Astrocyte of the hippocampus (primary cell): ENCODE measurements at places on chromosomes 11 and 22.

GRCh38 chr11:47152953-47153950 is 23.4 kb downstream of the ARFGAP2 start:
- peak; percentile 89 for DNase-seq

DNA sequence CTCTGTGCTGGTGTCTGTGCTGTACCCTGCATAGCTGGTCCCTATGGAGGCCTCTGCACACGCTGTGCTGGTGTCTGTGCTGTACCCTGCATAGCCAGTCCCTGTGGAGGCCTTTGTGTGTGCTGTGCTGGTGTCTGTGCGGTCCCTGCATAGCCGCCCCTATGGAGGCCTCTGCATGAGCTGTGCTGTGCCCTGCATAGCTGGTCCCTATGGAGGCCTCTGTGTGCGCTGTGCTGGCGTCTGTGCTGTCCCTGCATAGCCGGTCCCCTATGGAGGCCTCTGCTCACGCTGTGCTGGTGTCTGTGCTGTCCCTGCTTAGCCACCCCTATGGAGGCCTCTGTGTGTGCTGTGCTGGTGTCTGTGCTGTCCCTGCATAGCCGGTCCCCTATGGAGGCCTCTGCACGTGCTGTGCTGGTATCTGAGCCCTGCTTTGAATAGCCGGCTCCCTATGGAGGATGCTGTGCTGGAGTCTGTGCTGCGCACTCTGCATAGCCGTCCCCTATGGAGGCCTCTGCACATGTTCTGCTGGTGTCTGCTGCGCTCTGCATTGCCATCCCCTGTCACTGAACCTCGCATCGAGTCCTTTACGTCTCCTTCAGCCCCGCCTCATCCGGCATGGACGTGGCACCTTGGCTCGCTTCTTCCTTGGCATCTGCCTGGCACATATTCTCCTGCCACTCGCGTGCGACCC is 6.2 kb downstream of the NADSYN1 start:
- DNase-seq: no peak

DNA sequence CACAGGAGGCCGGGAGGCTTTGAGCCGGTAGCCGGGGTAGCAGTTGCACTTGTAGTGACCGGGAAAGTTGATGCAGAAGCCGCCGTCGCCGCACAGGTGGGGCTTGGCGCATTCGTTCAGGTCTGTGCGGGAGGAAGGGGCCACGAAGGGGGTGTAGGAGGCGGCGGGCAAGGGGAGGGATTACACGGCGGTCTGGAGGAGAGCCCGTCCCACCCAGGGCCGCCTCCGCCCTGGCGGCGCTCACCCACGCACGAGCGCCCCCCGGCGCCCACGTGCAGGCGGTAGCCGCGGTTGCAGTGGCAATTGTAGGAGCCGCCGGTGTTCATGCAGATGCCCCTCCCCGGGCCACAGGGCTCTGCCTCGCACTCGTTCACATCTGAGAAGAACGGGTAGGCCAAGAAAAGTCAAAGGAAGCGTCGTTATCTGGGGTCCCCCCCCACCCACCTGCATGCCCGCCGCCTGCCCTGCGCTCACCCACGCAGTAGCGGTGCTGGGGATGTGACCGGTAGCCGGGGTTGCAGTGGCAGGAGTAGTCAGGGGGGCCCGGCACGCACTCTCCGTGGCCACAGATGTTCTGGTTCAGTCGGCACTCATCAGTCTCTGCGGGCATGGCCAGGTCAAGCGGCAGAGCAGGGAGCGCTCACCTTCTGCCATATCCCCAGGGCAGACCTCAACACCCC is 10.6 kb downstream of the LTBP3 start:
- no peak for DNase-seq

DNA sequence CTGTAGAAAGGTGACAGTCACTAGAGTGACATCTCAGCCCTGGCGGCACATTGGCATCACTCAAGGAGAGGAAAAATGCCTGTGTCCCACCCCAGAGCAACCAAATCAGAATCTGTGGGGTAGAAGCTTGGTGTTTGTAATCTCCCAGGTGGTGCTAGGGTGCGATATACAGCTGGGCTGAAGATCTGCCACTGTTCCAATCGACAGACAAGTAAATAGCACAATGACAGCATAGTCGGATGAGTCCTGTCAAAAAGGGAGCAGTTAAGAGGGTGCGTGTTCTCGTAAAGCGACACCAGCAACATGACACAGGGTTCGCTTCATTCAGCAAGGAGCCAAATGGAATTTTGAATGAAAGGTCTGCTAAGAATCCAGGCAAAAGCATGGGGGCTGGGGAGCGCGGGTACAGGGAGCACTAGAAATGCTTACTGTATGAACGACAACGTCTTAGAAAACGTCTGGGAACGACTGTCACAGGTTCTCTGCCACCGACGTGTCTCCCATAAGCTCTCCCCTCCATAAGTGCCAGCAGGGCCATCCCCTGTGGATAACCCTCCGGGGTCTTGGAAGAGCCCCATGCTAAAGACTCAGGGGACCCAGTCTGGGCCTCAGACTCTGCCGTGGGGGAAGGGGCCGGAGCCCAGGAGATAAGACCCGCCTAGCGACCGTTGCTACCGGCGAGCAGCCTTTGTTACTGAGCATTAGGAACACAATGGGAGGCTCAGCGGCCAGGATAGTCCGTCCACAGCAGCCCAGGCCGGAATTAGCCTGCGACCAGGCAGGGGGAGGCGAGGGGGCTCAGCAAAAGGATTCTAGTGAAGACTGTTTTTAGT is 20.8 kb downstream of the ADA2 start:
- DNase-seq: peak; percentile 53

DNA sequence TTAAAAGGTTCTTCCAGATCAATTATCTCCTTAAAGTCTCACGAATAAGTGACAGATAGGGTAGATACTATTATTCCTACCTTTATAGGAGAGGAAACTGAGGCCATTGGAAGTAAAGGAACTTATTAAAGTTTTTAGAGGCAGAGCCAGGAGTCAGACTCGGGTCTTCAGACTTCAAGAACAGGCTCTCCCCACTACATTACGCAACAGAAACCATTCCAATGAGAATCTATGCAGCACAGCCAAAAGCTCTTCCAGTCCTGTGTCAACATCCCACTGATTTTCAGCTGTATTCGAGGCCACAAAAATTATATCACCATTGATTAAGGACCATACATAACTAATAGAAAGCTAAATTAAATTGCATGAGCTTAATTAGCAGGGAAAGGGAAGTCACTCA is 77.4 kb downstream of the RELT start:
- no peak for DNase-seq

GRCh38 chr22:29541845-29542244 is 11.7 kb downstream of the THOC5 start:
- no peak for DNase-seq

DNA sequence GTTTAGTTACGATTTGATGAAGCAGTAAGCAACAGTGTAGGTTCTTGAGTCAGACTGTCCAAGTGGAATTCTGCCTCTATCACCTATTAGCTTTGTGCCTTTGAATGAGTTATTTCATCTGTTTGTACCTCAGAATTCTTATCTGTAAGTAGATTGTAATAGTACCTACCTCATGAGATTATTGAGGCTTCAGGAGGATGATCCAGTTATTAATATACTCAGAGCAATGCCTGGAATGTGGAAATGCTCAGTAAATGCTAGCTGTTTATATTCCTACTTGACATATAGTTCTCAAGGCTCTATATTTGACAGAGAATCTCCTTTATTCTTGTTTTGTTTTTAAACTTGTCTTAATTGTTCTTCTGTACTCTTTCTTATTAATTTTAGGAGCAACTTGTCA is 70.1 kb downstream of the SFI1 start:
- DNase-seq: no peak

DNA sequence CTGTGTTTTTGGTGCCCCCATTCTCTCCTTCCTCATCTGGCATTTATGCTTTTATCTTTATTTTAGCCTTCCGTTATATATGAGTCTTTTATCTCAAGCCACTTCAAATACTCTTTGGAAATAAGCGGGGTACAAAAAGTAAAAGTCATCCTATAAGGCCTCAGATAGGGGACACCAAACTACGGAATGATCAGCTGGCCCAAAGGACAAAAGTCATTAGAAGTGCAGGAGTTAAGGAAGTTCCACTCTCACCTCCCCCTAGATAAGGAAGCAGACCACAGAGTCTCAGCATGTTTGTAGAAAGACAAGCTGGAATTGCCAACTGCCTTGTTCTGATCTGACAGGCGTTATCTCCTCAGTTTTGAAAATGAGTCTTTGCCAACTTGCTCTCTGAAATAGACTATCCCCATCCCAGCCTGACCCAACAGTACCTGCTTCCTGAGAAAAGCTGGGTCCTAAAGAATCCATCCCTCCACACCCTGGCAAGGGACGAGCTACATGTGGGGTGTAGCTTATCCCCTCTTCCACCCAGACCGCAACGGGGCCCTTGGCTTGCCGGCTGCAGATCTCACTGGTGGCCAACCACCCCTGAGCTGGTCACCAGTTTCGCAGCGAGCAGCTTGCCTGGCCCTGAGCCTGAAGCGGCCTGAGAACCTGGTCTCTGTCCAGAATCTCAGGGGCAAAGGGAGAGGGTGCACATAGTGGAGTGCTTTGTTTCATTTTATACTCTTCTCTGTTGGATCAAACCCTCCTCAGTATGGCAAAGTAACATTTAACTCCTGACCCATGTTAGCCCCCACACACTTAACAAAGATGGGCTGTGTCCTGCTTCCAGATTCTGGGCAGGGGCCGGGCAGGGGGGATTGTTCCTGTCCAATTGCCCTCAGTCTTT is 13.8 kb downstream of the FADS2 start:
- DNase-seq: no peak

DNA sequence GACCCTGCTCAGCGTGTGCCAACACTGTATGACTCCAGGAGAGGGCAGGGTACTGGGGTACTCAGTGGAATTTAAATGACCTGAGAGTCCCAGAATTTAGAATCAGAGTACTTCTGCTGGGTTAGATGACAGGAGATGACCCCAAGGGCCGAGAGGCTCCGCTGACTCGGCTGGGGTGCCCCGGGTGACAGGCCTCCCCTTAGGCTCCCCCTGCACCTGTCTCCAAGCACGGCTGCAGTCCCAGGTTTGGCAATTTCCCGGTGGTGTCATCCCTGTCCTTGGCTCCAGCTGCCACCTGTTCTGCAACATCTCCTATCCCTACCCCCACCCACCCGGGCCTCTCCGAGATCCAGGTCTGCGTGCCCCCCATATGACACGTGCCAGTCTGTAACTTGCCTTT is 1.3 kb downstream of the ACTN3 start:
- no peak for DNase-seq

- no peak for DNase-seq
Measured at GRCh38 chr11:2583605-2583958, 116.2 kb downstream of the KCNQ1OT1 start.

DNA sequence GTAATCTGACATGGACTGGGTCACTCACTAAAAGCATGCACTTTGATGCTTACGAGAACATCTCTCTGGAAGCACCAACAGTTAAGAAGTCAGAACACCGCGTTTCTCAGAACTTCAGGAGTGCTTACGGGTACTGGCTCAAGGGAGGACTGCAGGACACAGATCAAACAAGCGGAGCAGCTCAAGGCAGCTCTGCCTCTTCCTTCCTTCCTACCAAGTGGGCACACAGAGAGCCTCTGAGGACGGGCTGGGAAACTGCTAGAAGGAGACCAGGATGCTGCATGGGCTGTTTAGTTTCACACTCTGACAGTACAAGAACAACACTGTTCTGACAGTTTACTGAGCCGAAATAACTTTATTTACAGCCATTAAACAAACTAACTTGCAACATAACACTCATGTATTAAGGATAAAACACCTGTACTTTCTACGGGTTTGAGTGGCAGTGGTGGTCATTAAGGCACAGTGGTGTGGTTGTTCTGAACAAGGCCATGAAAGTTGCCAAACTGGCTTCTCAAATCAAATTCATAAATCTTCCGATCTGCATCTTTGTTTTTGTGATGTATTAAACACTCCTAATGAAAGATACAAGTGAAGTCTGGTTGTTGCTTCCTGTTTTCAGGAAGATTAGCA is 37.5 kb downstream of the ARFGAP3 start:
- no peak for DNase-seq

- peak; percentile 47 for DNase-seq
Measured at GRCh38 chr11:57476757-57477506, 16.6 kb downstream of the RTN4RL2 start.

DNA sequence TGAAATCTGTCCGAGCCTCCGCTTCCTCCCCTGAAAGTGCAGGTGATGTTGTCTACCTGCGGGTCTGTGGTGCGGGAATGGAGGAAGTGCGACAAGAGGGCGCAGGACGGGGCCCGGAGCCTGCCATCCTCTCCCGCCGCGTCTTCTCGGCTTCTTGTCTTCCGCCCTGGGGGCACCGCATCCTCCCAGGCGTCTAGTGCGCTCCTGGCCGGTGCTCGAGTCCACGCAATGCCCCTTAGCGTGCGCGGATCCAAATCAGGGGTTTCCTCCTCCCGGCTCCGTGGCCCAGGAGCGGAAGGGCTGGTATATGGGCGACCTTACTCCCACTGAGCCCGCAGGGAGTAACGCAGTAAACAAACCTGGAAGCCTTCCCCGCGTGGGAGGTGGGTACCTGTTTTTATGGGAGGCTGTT is 405 bp downstream of the SFI1 start:
- DNase-seq: no peak

DNA sequence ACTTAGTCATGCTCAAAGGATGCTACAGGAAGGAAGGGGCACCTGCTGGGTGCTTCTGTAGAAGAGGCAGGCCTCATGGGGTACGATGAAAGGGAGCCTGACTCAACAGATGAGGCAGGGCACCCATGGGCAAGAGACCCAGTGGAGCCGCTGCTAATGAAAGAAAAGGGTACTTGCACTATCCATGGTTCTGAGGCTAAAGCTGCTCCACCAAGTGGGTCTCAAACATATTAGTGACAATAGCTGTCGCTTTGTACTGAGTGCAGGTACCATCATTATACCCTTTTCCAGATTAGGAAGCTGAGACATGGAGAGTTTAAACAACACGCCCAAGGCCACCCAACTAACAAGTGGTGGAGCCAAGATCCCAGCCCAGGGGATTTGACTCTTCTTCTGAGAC is 127.5 kb upstream of the SERPIND1 start:
- DNase-seq: no peak

DNA sequence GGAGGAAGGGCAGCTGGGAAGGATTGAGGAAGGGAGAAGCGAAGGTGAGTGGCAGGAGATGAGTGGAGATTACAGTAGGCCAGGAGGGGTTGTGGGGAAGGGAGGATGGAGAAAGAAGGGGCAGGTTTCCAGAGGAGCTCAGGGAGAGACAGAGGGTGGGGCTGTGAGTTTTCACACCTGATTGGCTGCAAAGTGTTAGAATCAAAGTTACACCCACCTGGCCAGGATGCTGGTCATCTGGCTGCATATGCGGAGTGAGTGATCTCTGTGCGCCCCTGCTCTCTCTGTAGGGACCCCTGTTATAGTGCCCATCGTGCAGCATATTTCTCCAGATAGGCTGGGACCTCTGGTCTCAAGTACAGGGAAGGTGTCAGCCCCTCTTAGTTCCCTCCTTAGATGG is 18.3 kb downstream of the AMPD3 start:
- no peak for DNase-seq

DNA sequence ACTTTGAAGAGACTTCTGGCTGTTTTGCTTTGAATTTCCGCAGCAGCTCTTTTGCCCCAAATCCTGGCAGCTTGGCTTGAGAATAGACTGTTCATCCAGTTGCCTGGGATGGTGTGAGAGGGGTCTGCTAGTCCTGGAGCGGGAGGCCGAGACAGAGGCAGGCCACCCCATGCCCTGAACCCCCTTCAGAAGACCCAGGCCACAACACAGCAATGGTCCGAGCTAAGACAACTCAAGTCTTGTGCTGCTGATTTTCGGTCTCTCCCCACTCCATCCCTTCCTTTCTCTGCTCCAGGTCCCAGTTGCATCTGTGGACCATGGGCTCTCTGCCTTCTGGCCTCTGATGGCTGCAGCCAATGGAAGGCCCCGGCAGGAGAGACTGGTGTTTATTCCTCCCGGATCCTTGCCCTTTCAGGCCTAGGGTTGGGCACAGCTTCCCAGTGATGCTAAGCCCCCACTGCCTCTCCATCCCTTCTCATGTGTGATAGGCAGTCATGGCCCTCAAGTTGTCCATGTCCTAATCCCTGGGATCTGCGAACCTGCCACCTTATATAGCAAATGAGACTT is 31.9 kb upstream of the TP53I11 start:
- no peak for DNase-seq
